ENCODE measurements at places on chromosomes 5 and 9.

- no peak for DNase-seq
Measured at GRCh38 chr5:59390074-59390659, 503.4 kb downstream of the PDE4D start.

DNA sequence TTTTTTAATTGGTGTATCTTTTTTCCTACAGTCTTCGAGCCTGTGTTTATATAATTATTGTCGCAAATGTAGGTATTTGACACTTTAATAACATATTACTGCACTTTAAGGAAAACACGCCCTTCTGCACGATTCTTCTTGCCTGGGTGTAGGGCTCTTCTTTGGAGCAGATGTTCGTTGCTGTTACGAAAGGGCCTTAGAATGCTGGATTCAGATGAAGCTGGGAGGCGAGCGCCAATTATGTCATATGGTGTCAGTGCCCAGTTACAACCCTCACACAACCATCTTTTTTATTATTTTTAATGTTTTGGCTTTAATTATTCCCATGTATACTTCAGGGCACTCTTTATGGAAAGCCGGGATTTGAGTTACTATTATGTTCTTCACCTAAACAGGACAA lies 553.0 kb downstream of the EBF1 start:
- DNase-seq = no peak

GRCh38 chr5:81759632-81760005 lies 8.7 kb upstream of the SSBP2 start:
- no peak for DNase-seq

GRCh38 chr9:114720086-114720676 lies 38.2 kb upstream of the TEX48 start:
- no peak for DNase-seq

DNA sequence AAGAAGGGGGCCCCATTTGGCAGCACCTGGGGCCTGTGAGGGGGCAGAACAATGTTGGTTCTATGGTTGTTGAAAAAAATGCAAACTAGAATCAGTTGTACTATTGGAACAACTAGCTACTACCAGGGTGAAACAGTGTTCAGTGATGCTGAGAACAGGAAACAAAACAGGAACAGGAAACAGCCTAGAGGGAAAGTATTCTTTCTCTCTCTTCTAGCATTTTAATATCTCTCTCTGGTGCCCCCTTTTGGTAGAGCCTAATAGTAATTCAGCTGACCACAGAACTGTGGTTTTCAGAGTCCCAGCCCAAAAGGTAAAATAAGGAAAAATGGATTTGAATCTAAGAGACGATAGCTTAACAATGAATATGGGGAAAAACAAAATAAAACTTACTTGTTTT lies 138.0 kb upstream of the KCNN2 start:
- DNase-seq = no peak

DNA sequence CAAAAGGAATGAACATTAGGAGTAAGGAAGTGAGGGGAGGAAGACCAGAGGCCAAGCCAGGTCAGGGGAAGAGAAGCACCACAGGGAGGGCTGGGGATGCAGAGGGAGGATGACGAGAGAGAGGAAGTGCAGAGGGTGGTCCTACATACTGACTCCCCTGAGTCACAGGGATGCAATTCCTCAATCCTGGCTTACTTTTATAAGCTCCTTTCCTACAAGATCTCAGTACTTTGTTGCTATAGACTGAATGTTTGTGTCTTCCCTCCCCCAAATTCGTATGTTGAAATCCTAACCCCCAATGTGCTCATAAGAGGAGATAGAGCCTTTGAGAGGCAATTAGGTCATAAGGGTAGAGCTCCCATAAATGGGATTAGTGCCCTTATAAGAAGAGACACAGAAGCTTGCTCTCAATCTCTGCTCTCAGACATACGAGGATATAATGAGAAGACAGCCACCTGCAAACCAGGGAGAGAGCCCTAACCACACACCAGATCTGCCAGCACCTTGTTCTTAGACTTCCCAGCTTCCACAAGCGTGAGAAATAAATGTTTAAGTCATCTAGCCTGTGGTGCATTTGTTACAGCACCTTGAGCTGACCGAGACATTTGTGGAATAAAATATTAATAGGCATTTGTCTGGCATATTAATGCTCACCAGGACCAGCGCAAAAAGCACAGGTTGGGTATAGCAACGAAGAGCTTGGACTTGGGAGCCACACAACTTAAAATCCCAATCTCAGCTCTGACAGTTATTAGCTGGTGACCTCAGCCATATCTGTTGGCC lies 33.4 kb downstream of the GCNT4 start:
- no peak for DNase-seq

DNA sequence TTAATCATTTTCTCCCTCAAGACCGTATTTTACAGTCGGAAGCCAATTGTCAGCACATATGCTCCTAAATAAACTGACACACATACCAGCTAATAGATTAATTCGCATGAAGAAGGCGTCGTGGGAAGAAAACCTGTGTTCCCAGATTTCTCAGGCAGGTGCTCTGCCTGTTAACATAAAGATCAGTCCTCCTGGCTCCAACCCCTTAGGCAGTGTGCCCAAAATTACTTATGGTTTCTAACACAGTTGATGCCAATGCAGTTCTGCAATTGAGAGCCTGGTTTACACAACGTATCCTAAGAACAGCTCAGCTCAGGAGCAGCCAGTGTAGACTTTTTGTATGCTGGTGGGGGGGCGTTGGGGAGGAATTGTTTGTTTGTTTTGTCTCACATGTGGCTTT lies 208.3 kb downstream of the ENC1 start:
- no peak for DNase-seq

GRCh38 chr9:121992571-121993212 lies 100.4 kb downstream of the TTLL11 start:
- peak; percentile 87 for DNase-seq

DNA sequence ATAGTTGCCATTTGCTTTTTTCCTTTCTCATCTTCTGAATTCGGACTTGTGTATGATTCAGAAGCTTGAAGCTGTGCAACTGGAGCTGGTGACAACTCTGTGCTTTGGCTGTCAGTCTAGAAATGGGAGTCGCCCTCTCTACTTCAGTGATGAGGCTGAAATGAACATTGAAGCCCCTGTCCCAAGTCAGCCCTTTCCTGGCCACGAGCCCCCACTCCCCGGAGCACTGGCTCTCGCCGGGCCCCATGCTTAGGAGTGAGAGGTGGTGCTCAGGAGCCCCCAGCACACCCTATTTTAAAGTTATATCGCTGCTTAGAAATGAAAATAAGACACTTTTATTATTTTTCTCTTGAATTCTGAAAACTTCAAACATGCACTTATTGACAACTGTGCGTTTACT lies 66.0 kb downstream of the PSMB7 start:
- no peak for DNase-seq

GRCh38 chr9:35728041-35728971 lies 3.7 kb downstream of the TLN1 start:
- no peak for DNase-seq

Data from cerebellum (tissue), 4 donors.